ENCODE measurements at places on chromosomes 6 and 20. TPM values are rescaled to one million over a fixed set of nuclear protein-coding genes. Genes with fewer than 3 reads are reported as not detected.

ZNF391 gene
- total RNA-seq, result not detected

CNKSR3 gene
- total RNA-seq, result 14.7 TPM

- DNase-seq, result peak; percentile 19
Observed at GRCh38 chr20:24978513-24978912, 14.0 kb downstream of the APMAP start.

- DNase-seq, result no peak
Observed at GRCh38 chr6:146876271-146877151, 277.7 kb downstream of the ADGB start.

DNA sequence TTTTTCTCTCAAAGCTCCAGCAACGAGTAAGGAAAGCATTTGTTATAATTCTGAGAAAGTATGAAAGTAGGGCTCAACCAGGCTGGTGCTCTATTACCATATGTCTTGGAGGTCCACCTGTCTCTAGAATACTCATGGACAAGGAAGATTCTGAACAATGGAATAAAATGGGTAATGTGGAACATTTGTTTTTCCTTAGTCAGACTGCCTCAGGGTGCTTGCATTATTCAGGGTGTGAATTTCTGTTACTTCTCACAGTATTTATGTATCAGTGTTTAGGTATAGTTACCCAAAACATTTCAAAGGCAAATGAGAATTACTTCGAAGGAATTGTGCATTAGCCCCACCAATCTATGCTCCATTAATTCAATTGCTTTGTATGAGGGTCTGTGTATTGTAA, 586.2 kb upstream of the CITED2 start:
- DNase-seq, result no peak

- no peak for DNase-seq
Observed at GRCh38 chr6:118581489-118581959, 33.4 kb downstream of the PLN start.
